ENCODE measurements at places on chromosomes 13 and 19.
A peak's percentile ranks its signal among the peaks of the same experiment; 100 is the strongest.

DNA sequence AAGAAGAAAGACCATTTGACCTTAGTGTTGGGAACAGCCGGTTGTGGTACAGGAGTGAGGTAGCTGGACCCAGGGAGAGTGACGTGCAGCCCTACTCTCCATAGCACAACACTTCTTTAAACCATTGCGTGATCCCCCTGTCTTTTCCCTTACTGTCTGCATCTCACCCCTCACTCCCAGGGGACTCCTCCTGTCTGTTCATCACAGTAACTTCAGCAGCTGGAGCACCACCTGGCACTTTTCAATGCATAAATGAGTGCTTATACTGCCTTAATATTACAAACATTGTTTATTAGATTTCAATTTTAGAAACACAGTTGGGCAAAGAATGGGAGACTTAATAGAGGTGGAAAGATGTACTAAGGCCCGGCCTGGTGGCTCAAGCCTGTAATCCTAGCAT is 285.5 kb downstream of the UQCRFS1 start:
- DNase-seq: no peak

- DNase-seq: no peak
These were observed 241.1 kb downstream of the DNAJC15 start for GRCh38 chr13:43264458-43264857.

DNA sequence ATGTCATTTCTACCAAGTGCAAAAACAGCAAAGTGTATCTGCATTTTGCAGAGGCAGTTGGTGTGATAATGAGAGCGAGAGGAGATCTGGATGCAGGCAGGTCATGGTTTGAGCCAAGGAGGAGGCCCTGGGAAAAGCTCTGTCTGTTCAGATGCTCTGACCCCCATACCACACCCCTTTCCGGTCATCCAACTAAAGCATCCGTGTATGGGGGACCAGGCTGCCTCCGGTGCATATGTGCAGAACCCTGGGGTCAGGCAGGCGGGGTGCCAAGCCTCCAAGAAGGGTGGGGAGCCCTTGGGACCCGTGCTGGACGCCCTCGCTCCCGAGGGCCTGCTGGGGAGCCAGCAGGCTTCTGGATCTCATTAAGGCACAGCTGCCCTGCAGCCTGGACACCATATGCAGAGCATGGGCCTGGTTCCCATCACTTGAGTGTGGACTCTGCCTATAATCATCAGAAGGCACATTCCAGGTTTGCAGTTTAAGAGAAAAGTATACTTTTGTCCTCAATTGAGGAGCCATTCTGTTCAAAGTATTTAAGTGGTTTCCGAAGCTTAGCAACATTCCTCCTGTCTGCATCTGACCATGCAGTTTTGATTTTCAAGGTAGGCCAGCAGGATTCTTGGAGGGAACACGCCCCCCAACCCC is 56.1 kb downstream of the ALOX5AP start:
- no peak for DNase-seq

- DNase-seq: no peak
These were observed 116.7 kb downstream of the FREM2 start for GRCh38 chr13:38803531-38803930.

GRCh38 chr19:1014161-1015060 is 6.5 kb downstream of the TMEM259 start:
- no peak for DNase-seq

- DNase-seq: peak; percentile 95
These were observed 6.7 kb downstream of the ZBTB32 start for GRCh38 chr19:35710784-35711723.

- no peak for DNase-seq
These were observed 4.8 kb upstream of the IFI30 start for GRCh38 chr19:18168673-18169381.

GRCh38 chr19:8252922-8253589 is 43.9 kb downstream of the CERS4 start:
- peak; percentile 85 for DNase-seq

GRCh38 chr13:112053744-112054615 is 13.0 kb upstream of the SOX1 start:
- DNase-seq: no peak

DNA sequence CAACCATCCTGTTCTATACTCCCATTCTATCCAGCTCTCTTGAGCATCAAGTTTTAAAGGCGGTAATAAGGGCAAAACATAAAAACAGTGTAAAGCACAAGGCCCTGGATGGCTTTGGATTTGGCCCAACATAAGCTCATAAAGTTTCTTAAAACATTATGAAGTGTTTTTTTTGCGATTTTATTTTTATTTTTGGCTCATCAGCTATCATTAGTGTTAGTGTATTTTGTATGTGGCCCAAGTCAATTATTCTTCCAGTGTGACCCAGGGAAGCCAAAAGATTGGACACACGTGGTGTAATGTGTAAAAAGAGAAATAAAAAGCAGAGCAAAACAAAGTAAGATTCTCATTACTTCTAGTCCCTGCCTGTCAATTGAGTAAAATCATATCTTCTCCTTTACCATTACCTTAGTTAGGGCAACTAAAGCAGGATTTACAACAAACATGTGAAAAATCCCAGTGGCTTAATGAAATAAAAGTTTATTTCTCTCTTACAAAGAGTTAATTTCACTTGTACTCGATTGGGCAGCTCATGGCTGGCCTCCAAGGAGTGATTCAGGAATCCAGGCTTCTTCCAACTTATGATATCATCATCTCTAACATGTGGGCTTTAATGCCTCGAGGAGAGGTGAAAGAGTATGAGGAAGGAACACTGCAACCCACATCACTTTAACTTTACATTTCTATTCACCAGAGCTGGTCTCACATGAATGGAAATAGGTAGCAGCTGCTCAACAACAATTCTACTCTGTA is 725.2 kb upstream of the SLITRK1 start:
- no peak for DNase-seq

DNA sequence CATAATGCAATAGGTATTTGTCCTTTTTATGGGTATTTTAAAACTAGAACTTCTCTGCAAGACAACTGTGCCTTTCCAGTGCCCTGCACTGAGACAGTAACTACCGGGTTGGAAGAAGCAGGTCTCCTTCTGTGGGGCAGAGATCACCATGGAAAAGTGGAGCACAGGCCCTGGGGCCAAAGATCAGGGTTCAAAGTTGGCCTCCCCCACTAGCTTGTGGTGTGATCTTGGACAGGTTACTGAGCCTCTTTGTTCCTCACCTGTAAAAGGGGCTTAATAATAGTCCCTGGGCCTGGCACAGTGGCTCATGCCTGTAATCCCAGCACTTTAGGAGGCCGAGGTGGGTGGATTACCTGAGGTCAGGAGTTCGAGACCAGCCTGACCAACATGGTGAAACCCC is 68.3 kb downstream of the CEBPG start:
- DNase-seq: no peak

- peak; percentile 27 for DNase-seq
These were observed 542.3 kb upstream of the ATXN8OS start for GRCh38 chr13:69565334-69565733.

GRCh38 chr19:5743630-5744029 is 23.2 kb downstream of the CATSPERD start:
- no peak for DNase-seq

DNA sequence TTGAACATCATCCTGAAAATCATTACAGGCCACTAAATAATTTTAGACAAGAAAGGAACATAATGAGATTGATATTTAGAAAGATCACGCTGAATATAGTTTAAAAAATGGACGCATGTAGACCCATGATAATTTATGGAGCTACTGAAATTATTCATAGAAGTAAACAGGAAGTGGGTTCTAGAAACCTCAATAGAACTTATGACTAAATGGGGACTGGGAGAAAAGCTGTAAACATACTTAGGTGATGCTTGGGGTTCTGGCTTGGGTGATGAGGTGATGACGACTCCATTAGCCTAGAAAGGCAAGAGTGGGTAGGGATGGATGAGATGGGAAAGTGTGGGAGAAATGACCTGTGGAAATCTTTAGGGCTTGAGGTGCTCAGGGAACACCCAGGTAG is 484.0 kb downstream of the MYO16 start:
- DNase-seq: peak; percentile 30

DNA sequence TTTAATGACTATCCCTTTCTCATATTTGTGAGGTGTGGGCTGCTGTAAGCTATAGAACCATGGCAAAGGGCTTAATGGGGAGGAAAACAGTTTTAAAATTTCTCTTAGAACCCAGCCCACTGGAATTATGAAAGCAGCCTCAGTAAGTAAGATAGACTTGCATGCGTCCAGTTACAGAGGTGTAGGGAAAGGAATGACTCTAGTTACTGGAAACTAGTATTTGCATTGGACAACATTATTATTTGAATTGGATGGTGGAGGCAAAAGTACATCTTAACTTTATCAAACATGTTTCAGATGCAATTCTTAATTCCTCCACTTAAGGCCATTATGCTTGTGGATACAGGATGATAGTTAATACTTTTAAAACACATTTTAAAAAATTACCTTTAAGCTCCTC is 292.9 kb downstream of the SPRY2 start:
- DNase-seq: no peak

DNA sequence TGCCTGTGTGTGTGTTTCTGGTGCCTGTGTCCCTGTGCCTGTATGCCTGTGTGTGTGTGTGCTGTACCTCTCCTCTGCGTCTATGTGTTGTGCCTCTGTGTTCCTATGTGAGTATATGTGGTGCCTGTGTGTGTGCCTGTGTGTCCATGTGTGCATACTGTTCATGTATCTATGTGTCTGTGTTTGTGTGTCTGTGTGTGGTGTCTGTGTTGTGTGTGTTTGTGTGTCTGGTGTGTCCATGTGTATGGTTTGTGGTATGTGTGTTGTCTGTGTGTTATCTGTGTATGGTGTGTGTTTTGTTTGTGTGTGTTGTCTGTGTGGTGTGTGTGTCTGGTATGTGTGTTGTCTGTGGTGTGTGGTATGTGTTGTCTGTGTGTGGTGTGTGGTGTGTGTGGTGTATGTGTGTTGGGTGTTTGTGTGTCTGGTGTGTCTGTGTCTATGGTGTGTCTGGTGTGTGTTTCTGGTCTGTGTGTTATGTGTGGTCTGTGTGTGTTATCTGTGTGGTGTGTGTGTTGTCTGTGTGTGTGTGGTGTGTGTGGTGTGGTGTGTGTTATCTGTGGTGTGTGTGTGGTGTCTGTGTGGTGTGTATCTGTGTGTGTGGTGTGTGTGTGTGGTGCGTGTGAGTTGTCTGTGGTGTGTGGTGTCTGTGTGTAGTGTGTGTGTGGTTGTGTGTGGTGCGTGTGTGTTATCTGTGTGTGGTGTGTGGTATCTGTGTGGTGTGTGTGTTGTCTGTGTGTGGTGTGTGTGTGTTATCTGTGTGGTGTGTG is 20.4 kb downstream of the HDGFL2 start:
- no peak for DNase-seq

GRCh38 chr19:48627201-48627864 is 8.0 kb downstream of the SPHK2 start:
- DNase-seq: peak; percentile 42

GRCh38 chr13:23554000-23554399 is 16.2 kb upstream of the TNFRSF19 start:
- DNase-seq: no peak

GRCh38 chr13:98975822-98976261 is 2.0 kb downstream of the DOCK9 start:
- no peak for DNase-seq

DNA sequence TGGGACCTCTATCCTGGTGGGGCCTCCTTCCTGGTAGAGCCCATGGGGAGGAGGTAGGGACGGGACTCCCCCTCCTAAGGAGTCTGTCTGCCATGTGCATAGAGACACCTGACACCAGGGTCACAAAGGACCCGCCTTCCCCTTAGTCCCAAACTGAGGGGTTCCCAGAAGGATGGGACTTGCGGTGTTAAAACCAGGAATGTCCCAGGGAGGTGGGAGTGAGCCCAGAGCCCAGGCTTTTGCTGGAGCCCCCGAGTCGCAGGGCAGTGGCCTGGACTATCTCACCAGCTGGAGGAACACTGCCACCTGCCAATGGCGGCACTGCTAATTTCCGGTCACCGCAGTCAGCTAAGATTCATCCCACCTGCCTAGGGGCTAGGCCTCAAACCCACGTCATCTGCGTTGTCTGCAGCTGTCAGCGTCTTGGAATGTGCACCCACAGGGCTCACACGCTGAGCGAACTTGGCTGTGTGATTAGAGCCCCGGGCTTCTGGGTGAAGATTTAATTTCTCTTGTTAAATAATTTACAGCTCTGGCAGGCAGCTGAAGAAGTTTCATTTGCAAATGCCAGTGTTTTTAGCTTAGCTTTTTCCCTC is 31.9 kb upstream of the ATP11A start:
- no peak for DNase-seq

DNA sequence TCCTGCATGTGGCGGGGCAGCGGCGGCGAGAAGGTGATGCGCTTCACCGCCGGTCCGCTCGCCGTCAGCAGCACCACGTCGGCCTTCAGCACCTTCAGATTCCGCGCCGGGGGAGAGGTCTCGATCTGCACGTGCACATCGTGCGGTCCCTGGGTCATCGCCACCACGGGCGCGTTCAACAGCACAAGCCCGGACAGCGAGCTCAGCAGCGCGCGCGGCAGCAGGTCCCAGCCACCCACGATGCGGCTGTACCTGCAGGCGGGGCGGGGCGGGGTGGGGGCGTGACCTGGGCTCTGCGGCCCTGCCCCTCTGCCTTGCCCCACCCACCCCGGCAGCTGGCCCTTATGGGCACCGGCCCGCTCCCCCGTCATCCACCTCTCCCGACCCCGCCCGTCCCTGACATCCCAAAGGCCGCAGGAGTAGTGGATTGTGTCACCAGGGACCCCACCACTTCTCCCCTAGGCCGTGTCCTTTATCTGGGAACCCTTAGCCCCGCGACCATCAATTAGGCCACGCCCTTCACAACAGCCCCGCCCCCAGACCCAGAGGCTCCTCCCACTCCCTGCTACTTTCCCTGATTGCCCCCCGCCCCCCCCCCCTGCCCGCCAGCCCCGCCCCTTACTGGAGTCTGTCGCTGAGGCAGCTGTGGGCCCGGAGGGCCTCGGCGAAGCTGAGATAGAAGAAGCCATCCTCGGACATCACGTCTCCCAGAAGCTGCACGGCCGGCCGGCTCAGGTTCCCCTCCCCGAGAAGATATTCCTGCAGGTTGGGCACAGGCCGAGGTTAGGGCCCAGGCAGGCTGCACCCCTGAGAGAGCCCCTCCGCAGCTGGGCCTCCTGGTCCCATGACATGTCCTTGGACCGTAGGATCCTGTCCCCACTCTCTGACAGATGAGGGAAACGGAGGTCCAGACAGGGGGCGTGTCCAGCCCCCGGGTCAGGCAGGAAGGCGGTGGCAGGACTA is 6.1 kb downstream of the IL4I1 start:
- peak; percentile 61 for DNase-seq
